ENCODE measurements at places on chromosomes 12 and 14. TPM values are rescaled to one million over a fixed set of nuclear protein-coding genes. Genes with fewer than 3 reads are reported as not detected.

BICD1 gene
- total RNA-seq: 49.5 TPM

ARHGEF25 gene
- 43.8 TPM for total RNA-seq

IL31 gene
- total RNA-seq: not detected

FAM186B gene
- total RNA-seq: 0.28 TPM

CD163L1 gene
- 1.6 TPM for total RNA-seq

TEDC1 gene
- total RNA-seq: 44.9 TPM

IL26 gene
- total RNA-seq: not detected

RD3L gene
- not detected for total RNA-seq

SMOC1 gene
- total RNA-seq: 189 TPM

IAPP gene
- not detected for total RNA-seq

COX8C gene
- not detected for total RNA-seq

GRIP1 gene
- 38.4 TPM for total RNA-seq

SOAT2 gene
- total RNA-seq: not detected

EPYC gene
- not detected for total RNA-seq
